ENCODE measurements at places on chromosomes 2 and 18. TPM values are rescaled to one million over a fixed set of nuclear protein-coding genes. Genes with fewer than 3 reads are reported as not detected.

Gene SNTG2
- total RNA-seq = 10.5 TPM

Gene CDH2
- total RNA-seq = 0.13 TPM

Gene MATN3
- 0.80 TPM for total RNA-seq

Gene CXCR4
- total RNA-seq = 7.5 TPM

Gene ABCG5
- not detected for total RNA-seq

Gene RGPD6
- total RNA-seq = 35.4 TPM

Gene UGT1A7
- total RNA-seq = 6.9 TPM

Gene GLI2
- total RNA-seq = 4.8 TPM

Gene CCDC102B
- 2.1 TPM for total RNA-seq

Gene MRPL30
- total RNA-seq = 28.4 TPM

Gene CD226
- 0.26 TPM for total RNA-seq

Gene SKOR2
- not detected for total RNA-seq

Gene CLEC4F
- total RNA-seq = 1.2 TPM

Gene UPP2
- total RNA-seq = not detected

Gene CCT4
- 79.6 TPM for total RNA-seq

Gene INHA
- total RNA-seq = 0.84 TPM
